ENCODE measurements at places on chromosomes 4 and X. TPM values are rescaled to one million over a fixed set of nuclear protein-coding genes. Genes with fewer than 3 reads are reported as not detected.

Gene SLITRK4
- total RNA-seq = not detected

Gene SAGE1
- not detected for total RNA-seq

Gene TRIM2
- total RNA-seq = 0.91 TPM

Gene BEX2
- total RNA-seq = 14.1 TPM

Gene FAM47A
- total RNA-seq = not detected

Gene GATB
- total RNA-seq = 10.8 TPM

Gene TSPAN7
- 3.2 TPM for total RNA-seq

Gene NKX3-2
- 0.09 TPM for total RNA-seq

Gene SLC9A7
- total RNA-seq = 8.2 TPM

Gene BMPR1B
- 7.7 TPM for total RNA-seq

Gene STOX2
- total RNA-seq = 2.4 TPM

Gene GRID2
- not detected for total RNA-seq

Gene ARHGEF38
- total RNA-seq = not detected

Gene MAGED4B
- 16.9 TPM for total RNA-seq

Gene SLC6A8
- 12.5 TPM for total RNA-seq

Gene TMEM154
- total RNA-seq = 0.06 TPM

Gene LRIT3
- total RNA-seq = not detected

Gene ZNF718
- 0.61 TPM for total RNA-seq

Gene P2RY8
- not detected for total RNA-seq

Gene OTUD6A
- total RNA-seq = not detected

Gene NXF3
- total RNA-seq = not detected

Gene LPAR4
- not detected for total RNA-seq

Gene XAGE5
- total RNA-seq = not detected

Gene LAGE3
- total RNA-seq = 73.0 TPM

Gene ERCC6L
- 11.4 TPM for total RNA-seq
